CD4-positive, alpha-beta T cell treated with Interleukin-4 for 1 hour (primary cell): ENCODE measurements at places on chromosomes 11 and 22.

DNA sequence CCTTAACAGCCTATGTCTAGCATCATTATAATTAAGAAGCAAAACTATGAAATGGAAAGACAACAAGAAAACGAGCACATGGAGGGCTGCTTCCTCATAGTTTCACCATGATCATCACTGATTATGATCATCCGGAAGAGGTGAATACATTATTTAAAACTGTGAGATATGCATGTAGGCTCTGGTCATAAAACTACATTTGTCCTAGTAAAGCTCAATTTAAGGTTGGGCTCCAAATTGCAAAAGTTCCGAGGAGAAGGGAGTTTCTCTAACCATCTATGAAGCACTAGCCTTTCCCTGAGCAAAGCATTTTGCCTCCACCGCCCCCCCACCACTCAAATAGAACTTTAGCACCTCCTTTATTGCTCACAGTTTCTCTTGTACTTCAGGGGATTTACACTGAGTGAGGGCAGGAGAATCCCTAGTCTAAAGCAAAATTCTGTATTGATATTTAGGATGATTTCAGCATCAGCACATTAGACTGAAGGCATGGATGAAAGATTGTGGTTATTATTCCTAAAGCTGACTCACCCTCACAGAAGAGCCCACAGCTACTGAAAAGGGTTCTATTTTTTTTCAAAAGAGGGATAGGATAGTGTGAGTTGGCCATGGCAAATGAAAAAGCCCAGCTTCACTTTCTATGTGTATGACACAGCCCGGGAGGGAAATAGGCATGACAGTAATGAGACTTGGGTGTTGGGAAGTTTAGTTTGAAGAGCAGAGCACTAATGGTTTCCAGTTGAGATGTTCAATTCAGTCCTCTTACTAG, 203.4 kb downstream of the CADM1 start:
- no peak for DNase-seq

GRCh38 chr11:107549253-107549953, 16.1 kb downstream of the ALKBH8 start:
- DNase-seq = no peak

DNA sequence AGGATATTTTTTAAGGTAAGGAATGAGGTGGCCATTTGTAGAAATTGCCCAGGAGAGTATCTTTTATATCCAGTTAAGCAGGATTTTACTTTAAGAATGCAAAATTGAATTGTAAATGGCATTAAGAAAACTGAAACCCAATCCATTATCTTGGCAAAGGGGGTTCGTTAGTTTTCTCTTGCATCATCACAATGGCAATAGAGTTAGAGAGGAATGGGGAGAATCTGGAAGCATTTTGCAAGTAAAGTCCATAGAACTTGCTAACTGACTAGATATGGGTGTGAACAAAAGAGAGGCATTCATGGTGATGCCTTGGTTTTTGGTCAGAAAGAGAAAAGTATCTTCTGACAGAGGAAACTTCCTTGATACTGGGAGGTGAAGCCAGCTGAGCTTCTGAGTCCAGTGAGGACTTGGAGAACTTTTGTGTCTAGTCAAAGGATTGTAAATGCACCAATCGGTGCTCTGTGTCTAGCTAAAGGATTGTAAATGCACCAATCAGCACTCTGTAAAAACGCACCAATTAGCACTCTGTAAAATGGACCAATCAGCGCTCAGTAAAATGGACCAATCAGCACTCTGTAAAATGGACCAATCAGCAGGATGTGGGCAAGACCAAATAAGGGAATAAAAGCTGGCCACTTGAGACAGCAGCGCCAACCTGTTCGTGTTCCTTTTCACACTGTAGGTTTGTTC, 3.6 kb upstream of the CCDC117 start:
- peak; percentile 24 for DNase-seq

- DNase-seq = no peak
These were observed 10.3 kb downstream of the PLAAT2 start for GRCh38 chr11:63552921-63553320.

DNA sequence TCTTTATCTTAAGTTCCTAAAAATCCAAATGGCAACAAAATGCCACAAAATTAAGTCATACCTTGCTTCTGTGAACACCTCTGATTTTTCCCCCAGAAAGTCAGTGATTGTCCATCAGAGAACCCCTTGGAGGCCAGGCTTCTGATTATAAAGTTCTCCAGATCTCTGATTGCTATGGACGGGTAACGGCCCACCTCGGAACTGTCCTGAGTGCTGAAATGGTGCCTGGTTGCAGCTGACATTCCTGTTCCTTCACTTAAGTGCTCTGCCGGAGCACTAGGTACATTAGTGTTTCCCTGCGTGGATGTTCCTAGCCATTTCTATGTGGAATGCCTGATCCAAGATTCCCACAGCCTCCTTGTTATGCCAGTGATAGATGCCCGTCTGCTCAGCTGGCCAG, 85.0 kb downstream of the CHST1 start:
- no peak for DNase-seq

- DNase-seq = no peak
These were observed 97.9 kb downstream of the PDHX start for GRCh38 chr11:35014346-35014745.

GRCh38 chr11:77175021-77175842, 47.2 kb downstream of the MYO7A start:
- no peak for DNase-seq

DNA sequence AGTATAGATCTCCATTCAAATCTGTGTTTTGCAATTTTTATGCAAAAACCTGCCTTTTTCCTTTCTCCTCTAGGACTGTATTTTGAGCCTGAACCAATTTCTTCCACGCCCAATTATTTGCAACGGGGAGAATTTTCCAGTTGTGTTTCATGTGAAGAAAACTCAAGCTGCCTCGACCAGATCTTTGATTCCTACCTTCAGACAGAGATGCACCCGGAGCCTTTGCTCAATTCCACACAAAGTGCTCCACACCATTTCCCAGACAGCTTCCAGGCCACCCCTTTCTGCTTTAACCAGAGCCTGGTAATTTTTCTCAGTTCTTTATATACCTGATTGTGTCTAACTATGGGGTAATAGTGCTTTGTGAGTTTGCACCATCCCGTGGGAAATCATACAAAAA, 8.0 kb downstream of the POU2AF3 start:
- DNase-seq = no peak

DNA sequence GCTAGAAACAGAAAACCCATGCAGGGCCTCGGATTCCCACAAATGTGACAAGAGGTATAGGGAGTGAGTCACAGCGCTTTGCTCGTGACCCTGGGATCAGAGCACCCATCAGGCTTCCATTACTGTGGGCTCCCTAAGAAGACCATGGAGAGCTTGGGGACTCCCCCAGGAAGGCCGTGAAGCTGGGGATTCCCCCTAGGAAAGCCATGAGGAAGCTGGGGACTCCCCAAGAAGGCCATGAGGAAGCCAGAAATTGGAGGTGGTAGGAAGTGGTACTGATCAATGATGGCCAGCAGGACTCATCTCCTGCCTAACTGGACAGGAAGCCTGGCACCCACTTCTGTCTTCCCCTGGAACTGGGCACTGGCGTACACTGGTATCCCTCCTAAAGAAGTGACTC, 10.1 kb upstream of the DCPS start:
- no peak for DNase-seq

DNA sequence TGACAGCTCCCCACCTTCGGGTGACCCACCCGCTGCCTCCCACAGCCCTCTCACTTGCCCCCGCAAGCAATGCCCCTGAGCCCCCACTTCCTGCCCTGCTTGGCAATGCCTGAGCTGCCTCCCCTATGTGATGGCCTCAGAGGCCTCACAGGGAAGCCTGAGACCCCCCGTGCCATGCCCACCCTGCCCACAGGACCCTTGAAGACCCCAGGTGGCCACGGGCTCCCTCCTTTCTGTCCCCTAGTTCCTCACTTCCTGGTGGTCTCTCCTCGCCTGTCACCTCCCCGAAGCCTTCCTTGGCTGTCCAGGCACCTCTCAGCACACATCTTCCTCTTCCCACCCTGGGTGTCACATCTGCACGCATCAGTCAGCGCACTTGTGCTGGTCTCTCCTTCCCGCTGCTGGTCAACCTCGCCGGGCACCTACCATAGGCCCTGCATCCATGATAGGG, 90.5 kb downstream of the BRD1 start:
- no peak for DNase-seq

- DNase-seq = no peak
These were observed 77.4 kb downstream of the SWAP70 start for GRCh38 chr11:9741260-9741659.

- peak; percentile 22 for DNase-seq
These were observed 21.1 kb downstream of the RTN4R start for GRCh38 chr22:20247010-20247505.

GRCh38 chr11:94272738-94273313, 31.6 kb upstream of the IZUMO1R start:
- no peak for DNase-seq

DNA sequence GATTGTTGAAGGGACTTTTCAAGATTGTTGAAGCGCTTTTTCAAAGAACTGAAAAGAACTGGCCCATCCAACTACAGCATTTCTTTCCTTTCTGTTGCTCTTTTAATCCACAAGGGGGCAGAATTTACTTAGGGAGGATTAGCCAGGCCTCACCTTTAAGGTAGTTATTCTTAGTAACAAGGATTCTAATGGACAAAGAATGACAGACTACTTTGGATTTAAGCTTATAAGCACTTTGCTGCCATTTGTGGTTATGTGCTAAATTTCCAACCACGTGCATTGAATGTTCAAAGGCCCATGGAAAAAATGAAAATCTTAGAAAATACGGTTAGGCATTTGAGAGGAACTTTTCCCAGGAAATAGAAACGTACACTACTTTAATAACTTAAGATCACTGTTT, 49.5 kb upstream of the HSPA8 start:
- peak; percentile 71 for DNase-seq

- DNase-seq = no peak
These were observed 269.2 kb upstream of the SYN3 start for GRCh38 chr22:33327348-33327860.

DNA sequence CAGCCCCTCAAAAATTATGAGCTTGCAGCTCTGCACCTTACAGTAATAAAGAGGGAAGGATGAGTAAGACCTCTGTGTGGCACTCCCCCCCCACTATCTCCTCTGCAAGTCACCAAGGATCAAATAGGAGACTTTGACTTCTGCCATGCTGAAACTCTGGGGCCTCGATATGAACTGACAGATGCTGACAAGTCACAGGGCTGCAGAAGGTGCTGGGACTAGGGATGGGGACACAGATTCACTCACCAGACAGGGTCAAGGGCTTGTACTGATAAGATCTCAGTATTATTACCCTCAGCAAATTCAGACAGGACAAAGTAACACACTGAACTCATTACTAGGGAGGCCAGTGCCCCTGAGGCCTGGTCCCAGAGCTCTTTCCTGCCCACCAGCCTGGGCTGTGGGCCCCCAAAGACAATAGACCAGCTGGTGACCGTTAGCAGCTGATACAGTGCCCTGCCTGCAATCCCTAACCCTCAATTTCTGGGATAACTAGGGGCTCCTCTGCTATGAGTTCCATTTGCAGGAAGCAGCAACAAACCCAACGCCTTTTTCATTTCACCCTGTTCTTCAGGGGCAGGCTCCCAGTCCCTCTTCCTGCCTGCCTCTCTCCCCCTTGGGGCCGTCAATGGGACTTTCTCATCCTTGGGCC, 20.1 kb downstream of the TMPRSS13 start:
- DNase-seq = no peak

DNA sequence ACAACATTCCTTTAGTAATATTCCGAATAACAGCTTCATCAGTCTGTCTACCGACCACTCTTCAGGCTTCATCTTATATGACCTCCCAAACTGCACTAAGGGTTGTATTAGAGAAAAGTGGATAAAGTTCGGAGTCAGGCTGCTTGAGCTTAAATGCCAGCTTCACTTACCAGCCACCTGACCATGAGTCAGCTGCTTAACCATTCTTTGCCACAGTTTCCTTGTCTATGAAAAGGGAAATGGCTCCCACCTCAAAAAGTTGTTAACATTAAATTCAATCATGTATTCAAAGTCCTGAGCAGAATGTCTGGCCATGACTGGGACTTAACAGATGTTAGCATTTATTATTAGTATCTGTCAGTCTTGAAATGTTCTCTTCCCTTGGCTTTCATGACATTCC, 20.9 kb downstream of the LIMK2 start:
- no peak for DNase-seq

- no peak for DNase-seq
These were observed 13.0 kb downstream of the MUC5B start for GRCh38 chr11:1235901-1236315.

DNA sequence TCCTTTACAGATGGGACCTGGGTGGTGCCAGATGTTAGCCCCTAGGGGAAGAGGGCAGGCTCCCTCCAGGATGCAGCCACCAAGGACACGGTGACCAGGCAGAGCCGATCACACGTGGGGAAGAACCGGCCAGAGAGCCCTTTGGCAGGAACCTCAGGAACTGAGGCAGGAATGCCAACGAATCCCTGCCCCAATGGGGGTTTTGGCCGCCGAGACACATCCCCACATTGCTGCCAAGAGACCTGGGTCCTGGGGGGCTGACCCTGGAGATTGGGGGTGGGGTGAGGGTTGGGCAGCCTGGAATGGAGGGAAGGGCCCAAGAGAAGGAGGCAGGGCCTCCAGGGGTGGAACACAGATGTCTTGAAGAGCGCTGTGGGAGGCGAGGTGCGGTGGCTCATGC, 28.7 kb upstream of the LMO1 start:
- no peak for DNase-seq

DNA sequence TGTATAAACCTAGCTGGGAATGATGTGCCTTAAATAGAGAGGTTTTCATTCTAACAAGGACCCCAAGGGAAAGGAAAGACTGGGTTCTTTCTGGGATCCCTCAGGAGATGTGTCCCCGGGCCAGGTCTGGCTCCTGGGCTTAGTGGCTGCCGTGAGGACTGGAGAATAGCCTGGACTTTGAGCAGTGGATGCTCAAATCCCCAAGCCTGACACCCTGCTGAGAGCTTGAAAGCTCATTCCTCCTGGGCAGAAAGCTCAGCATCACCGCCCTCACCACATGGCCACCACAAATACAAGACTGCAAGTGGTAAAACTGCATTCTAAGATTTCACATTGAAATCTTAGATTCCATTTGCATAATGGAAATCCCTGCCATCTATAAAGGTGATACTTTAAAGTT, 79.4 kb upstream of the NARS2 start:
- DNase-seq = no peak

DNA sequence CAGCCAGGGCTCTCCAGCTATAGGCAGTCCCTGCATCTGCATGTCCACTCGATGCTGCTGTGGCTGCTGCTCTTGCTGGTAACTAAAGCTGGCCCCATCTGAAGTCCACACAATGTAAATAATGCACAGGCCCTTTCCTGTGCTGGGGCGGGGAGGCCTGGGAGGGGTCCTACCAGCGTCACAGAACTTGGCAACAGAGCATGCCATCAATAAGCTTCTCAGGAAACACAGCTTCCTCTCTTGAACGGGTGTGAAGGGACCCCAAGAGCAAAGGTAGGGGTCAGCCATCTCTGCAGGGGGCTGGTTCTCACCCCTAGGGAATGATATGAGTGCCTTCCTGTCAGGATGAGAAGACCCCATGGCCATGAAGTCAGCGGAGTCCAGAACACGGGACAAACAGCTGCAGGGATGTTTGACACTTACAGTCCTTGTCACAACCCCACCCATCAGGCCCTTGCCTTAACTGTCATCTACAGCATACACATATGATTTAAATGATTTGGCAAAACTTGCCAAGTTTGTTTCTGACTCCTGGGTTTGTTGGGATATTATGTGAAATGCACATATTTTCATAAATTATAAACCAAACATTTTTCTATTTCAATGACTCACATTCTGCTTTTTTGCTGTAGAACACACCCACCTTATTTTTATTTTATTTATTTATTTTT, 39.1 kb upstream of the LYVE1 start:
- DNase-seq = no peak

- no peak for DNase-seq
These were observed 403.6 kb downstream of the TBC1D22A start for GRCh38 chr22:47166033-47166404.
